ENCODE measurements at places on chromosomes 4 and X.
A peak's percentile ranks its signal among the peaks of the same experiment; 100 is the strongest.

DNA sequence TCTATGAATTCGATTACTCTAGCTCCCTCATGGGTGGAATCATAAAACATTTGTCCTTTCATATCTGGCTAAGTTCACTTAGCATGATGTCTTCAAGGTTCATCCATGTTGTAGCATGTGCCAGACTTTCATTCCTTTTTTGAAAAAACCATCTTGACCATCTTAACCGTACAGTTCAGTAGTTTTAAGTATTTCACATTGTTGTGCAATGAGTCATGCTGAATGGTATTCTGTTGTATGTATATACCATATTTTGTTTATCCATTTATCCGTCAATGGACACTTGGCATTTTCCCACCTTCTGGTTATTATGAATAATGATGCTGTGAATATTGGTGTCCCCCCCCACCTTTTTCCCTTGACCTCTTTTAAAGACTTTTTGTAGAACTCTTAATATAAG lies 72.4 kb upstream of the TLR2 start:
- no peak for DNase-seq

DNA sequence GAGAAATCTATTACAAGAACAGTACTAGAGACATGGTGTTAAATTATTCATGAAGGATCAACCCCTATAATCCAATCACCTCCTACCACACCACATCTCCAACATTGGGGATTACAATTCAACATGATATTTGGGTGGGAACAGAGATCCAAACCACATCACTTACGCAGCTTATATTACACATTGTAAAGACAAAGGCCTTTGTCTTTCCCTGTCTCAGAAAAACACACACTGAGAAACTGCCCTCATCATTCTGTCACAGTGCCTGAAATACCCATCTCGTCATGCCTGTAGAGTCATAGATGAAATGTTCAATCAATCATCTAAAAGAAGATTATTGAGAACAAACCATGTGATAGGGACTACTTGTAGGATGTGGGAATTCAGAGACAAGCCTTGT lies 558.8 kb upstream of the GRIA3 start:
- DNase-seq, result no peak

DNA sequence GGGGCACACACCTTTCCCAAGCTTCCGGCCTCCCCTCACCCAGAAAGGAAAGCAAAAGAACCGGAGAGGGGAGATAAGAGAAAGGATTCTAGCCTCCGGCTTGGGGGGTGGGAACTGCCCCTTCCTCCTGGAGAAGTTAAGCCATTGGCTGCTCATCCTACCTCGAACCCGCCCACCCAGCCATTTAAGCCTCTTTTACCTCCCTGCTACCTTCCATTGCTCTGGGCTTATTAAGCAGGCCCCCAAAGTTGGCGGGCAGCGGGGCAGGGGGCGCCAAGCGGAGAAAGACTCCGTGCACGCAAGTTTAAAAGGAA lies 2.3 kb downstream of the MAML3 start:
- DNase-seq, result peak; percentile 23

- DNase-seq, result no peak
Measured at GRCh38 chr4:8391972-8392371, 48.6 kb downstream of the ACOX3 start.

DNA sequence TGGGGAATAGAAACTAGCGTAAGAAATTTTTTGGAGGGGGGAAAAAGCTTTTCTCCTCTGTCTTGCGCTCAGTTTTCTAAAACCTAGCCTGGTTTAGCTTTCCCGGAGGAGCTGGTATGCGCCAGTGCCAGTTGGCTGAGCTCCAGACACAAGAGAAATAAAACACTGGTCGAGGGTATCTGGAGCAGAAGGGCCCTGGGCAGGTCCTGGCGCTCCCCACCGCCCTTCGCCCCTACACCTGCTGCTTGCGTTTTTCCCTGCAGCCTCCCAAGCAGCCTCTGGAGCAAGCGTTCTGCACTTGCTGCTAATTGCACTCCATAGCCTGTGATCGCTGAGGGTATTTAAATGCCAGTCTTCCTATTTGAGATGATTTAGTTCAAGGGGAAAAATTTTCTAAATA lies 816 bp downstream of the EREG start:
- DNase-seq, result no peak

GRCh38 chrX:118761939-118762707 lies 34.7 kb downstream of the IL13RA1 start:
- no peak for DNase-seq

Data from activated CD4-positive, alpha-beta T cell treated with anti-CD3 and anti-CD28 coated beads, Interleukin-2, amount 50 U/mL, for 24 hours (primary cell).